Adrenal gland (tissue), 19 donors: ENCODE measurements at places on chromosomes 3 and 15. TPM values are rescaled to one million over a fixed set of nuclear protein-coding genes. Genes with fewer than 3 reads are reported as not detected.

DNA sequence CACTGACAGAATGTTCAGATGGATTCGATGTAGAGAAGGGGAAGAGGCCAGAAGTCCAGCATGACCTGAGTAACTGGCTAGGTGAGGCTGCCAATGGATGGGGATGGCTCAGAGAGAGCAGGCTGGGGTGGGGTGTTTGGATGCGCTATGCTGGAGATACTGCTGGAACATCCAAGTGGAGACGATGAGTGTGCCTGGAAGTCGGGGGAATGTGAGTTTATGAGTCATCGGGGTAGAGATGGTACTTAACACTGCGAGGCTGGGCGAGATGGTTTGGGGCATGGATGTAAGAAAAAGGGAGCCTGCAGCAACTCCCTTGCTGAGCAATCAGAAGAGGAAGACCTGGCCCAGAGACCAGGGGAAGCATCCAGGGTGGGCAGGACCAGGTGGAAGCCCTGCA, 180.7 kb downstream of the SLCO3A1 start:
- H3K4me1 ChIP-seq = no peaks in the 10 kb centered on the region
- no peaks in the 10 kb centered on the region for H3K36me3 ChIP-seq
- H3K27ac ChIP-seq = no peak overlapping the region
- no peak for DNase-seq
- H3K4me3 ChIP-seq = no peak overlapping the region

TM4SF1 gene
- total RNA-seq = 164 TPM

DNA sequence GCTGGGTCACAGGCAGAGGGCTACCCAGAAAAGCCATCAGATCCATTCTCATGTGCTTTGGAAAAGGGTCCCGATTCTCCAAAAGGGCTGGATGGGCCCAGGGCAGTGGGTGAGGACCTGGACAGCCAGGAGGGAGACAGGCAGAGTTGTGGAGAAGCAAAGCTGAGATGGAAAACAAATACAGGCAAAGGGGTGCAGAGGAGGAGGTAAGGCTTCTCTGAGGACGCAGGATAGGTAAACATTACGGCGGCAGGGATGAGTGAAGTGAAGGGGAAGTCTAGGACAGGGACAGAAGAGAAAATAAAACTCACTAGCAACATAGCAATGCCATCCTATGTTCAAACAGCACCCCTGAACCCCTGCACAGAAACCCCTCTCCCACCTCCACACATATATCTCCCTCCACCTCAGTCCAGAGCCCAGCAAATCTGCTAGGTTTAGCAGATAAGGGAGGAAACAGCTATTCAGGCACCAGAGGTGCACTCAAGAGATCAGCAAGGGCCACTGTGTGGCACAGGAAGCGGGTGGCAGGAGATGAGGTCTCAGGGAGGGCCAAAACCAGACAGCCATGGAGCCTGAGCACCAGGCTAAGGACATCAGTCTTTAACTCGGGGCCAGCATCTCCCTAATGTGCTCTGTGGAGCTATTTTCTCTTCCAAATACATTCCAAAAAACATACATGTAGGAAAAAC, 51.3 kb downstream of the HOMER2 start:
- no peak overlapping the region for H3K27ac ChIP-seq
- H3K4me1 ChIP-seq = no peaks in the 10 kb centered on the region
- no peak for DNase-seq
- H3K36me3 ChIP-seq = no peaks in the 10 kb centered on the region

DNA sequence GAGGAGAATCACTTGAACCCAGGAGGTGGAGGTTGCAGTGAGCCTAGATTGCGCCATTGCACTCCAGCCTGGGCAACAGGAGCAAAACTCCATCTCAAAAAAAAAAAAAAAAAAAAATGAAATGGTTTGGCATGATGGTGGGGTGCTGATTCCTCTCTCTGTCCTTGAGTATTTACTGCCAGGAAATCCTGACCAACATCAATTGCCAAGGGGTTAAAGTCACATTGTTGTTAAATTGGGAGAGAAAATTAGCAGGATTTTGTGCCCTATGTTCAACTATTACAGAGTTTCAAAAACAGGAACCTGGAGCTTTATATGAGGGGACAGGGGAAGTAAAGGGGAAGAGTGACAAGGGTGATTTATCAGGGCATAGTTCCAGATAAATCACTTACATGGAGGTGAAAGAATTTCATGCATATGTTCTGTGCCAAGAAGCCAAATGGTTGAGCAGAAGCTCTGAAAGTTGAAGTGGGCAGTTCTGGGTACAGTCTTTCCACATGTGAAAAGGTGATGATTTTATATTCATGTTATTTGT, 70.5 kb upstream of the TSEN2 start:
- H3K27ac ChIP-seq = no peak overlapping the region
- H3K4me3 ChIP-seq = no peak overlapping the region
- H3K27me3 ChIP-seq = no peaks in the 10 kb centered on the region
- no peaks in the 10 kb centered on the region for H3K4me1 ChIP-seq

- H3K27me3 ChIP-seq = no peaks in the 10 kb centered on the region
- peaks cover 25% of the 10 kb centered on the region for H3K4me1 ChIP-seq
- H3K4me3 ChIP-seq = no peak overlapping the region
- no peak overlapping the region for H3K27ac ChIP-seq
- H3K36me3 ChIP-seq = no peaks in the 10 kb centered on the region
- DNase-seq = no peak
Observed at GRCh38 chr15:101086394-101087171, 165.3 kb downstream of the CHSY1 start.

DNA sequence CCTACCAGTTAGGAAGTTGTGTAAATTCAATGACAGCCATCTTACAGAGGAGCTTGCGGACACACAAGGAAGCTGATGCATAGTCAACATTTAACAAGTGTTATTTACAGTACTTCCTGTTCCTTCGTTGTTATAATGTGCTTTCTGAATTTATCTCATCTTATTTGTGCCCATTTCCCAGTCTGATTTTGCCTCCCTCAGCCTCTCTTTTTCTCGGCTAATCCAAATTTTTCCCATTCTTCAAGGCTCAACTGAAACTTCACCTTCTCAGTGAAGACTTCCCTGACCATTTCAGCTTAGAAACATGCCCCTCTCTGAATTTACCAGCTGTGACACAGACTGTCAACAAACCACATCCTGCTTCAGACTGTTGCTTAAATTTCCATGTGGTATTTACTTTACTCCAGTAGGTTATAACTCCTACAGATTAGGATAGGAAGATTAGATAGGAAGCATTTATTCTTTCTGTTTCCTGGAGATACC, 55.7 kb upstream of the CP start:
- no peaks in the 10 kb centered on the region for H3K27me3 ChIP-seq
- no peaks in the 10 kb centered on the region for H3K36me3 ChIP-seq
- no peak for DNase-seq
- no peaks in the 10 kb centered on the region for H3K4me1 ChIP-seq
- no peak overlapping the region for H3K4me3 ChIP-seq
- H3K27ac ChIP-seq = no peak overlapping the region

- no peak overlapping the region for H3K27ac ChIP-seq
- no peak for DNase-seq
- H3K4me1 ChIP-seq = no peaks in the 10 kb centered on the region
- no peaks in the 10 kb centered on the region for H3K36me3 ChIP-seq
- H3K27me3 ChIP-seq = no peaks in the 10 kb centered on the region
Observed at GRCh38 chr3:127865941-127866340, 43.6 kb upstream of the MGLL start.

DNA sequence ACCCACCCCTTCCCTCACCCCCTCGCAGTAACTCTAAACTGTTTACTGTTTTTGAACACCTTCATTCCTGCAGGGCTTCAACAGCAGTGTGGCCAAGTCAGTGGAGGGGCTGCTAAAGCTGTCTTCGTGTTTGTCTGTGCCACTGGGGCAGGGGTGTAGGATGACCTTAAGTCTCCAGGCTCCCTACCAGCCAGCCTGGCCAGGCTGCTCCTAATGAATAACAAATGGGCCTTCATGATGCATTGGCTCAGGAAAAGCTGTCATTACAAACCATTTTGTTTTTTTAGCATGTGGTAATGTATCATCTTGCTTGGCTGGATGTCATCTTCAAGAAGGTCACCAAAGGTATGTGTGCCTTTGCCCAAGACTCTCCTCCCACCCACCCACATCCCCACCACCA, 372.2 kb upstream of the WNT5A start:
- H3K27me3 ChIP-seq = no peaks in the 10 kb centered on the region
- H3K36me3 ChIP-seq = no peaks in the 10 kb centered on the region
- H3K4me1 ChIP-seq = no peaks in the 10 kb centered on the region
- H3K4me3 ChIP-seq = no peak overlapping the region
- H3K27ac ChIP-seq = no peak overlapping the region
- DNase-seq = no peak

- no peaks in the 10 kb centered on the region for H3K27me3 ChIP-seq
- H3K27ac ChIP-seq = no peak overlapping the region
- H3K4me3 ChIP-seq = no peak overlapping the region
- H3K4me1 ChIP-seq = no peaks in the 10 kb centered on the region
- DNase-seq = peak; percentile 25
Observed at GRCh38 chr3:184129012-184129411, 6.1 kb upstream of the EIF2B5 start.

CLSTN2 gene
- 17.0 TPM for total RNA-seq

GRCh38 chr3:64548200-64548889, 139.5 kb downstream of the ADAMTS9 start:
- H3K27ac ChIP-seq = no peak overlapping the region
- H3K36me3 ChIP-seq = no peaks in the 10 kb centered on the region
- no peak overlapping the region for H3K4me3 ChIP-seq
- H3K27me3 ChIP-seq = no peaks in the 10 kb centered on the region

DNA sequence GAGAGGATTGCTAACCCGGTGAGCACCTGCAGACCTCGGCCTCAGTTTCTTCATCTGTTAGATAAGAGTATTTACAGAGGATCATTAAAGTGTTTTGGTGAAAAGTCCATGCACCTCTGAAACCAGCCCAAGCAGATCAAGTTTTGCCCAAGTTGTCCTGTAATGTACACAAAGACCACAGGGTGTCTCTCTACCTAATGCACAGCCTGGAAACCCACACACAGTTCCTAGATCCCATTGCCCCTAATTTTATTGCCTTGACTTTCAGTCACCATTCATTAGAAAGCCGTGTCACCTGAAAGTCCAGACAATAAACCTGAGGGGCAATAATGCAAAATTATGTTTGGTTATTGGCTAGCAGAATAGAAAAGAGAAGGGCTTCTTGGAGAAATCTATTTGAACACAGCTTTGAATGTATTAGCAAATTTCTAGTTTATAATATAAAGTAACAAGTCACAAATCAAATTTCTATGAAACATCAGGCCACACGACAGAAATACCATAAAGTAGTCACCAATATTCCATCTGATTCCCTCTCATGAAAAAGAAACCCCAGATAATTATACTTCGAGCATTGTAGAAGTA, 161.3 kb upstream of the SLC2A2 start:
- no peaks in the 10 kb centered on the region for H3K27me3 ChIP-seq
- no peak overlapping the region for H3K4me3 ChIP-seq
- peaks cover 1% of the 10 kb centered on the region for H3K4me1 ChIP-seq

CFAP161 gene
- not detected for total RNA-seq

- no peak for DNase-seq
- peaks cover 50% of the 10 kb centered on the region for H3K4me1 ChIP-seq
- H3K4me3 ChIP-seq = no peak overlapping the region
- H3K36me3 ChIP-seq = no peaks in the 10 kb centered on the region
- no peaks in the 10 kb centered on the region for H3K27me3 ChIP-seq
Observed at GRCh38 chr3:58497097-58497496, 5.2 kb downstream of the KCTD6 start.

- H3K36me3 ChIP-seq = no peaks in the 10 kb centered on the region
- no peak overlapping the region for H3K4me3 ChIP-seq
- H3K4me1 ChIP-seq = no peaks in the 10 kb centered on the region
- H3K27me3 ChIP-seq = no peaks in the 10 kb centered on the region
- no peak for DNase-seq
Observed at GRCh38 chr3:113064183-113064582, 73.4 kb downstream of the GTPBP8 start.

- no peak overlapping the region for H3K4me3 ChIP-seq
- H3K27ac ChIP-seq = no peak overlapping the region
- no peak for DNase-seq
- no peaks in the 10 kb centered on the region for H3K4me1 ChIP-seq
Observed at GRCh38 chr3:150142936-150143335, 172.2 kb upstream of the PFN2 start.

DNA sequence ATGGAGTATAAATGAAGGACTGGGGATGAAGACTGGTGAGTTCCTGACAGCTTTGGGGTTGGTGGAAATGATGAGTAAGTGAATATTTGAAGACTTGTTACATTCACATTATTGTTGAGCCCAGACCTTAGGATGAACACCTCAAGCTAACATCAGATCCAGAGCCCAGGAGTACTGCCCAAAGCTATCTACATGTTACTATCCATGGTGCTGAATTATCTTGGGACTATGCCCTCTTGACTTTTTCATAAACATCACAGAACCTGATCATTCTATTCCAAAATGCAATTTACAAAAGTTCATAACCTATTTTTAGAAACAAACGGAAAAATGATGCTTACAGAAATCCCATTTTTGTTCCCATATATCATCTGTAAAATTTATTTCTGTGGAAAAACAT, 613.3 kb downstream of the TUSC7 start:
- no peaks in the 10 kb centered on the region for H3K4me1 ChIP-seq
- no peaks in the 10 kb centered on the region for H3K27me3 ChIP-seq
- H3K36me3 ChIP-seq = no peaks in the 10 kb centered on the region
- no peak overlapping the region for H3K4me3 ChIP-seq
- no peak overlapping the region for H3K27ac ChIP-seq

DNA sequence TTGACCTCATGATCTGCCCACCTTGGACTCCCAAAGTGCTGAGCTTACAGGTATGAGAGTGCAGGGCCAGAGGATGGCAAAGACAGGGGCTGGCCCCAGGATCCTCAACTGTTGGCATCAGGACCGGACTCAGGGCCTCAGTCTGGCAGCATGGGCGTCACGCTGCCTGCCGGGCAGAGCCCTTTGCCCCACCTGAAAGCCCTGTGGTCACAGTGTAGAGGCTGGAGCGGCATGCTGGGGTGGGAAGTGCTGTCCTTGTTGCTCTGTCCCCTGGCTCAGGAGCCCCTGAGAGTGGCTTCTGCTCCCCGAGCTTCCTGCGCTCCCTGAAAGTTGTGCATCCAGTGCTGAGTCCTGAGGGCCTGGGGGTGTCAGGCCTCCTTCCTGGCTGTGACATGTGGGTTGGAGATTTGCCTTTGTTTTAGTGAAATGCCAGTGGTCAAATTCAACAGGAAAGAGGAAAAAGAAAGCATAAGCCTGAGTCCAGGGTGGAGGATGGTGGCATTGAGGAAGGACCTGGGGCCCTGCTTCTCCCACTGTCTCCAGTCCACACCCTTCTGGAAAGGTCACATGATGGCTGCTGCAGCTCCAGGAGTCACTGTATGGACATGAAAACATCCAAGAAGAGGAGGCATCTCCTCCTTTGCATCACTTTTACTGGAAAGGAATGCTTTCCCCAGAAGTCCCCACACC, 147.2 kb downstream of the OR4M2 start:
- H3K36me3 ChIP-seq = no peaks in the 10 kb centered on the region
- no peak overlapping the region for H3K4me3 ChIP-seq
- H3K27me3 ChIP-seq = no peaks in the 10 kb centered on the region
- H3K27ac ChIP-seq = no peak overlapping the region
- H3K4me1 ChIP-seq = no peaks in the 10 kb centered on the region

ZNF148 gene
- 17.4 TPM for total RNA-seq

- H3K4me1 ChIP-seq = peaks cover 38% of the 10 kb centered on the region
- DNase-seq = no peak
- H3K27me3 ChIP-seq = no peaks in the 10 kb centered on the region
- H3K36me3 ChIP-seq = no peaks in the 10 kb centered on the region
- H3K4me3 ChIP-seq = peak overlapping the region; percentile 13
- peak overlapping the region; percentile 99 for H3K27ac ChIP-seq
Observed at GRCh38 chr3:122681284-122681973, 790 bp downstream of the PARP14 start.
